Motor neuron (in vitro differentiated cells): ENCODE measurements at places on chromosomes 12 and 14. TPM values are rescaled to one million over a fixed set of nuclear protein-coding genes. Genes with fewer than 3 reads are reported as not detected.

Gene BICDL1
- 25.1 and 25.2 TPM in 2 replicates for total RNA-seq

Gene SYNDIG1L
- 0.81 TPM in 1 of 2 replicates, not detected in the other for total RNA-seq

Gene RGS6
- 0.22 and 0.85 TPM in 2 replicates for total RNA-seq

Gene CLEC4D
- total RNA-seq: 0.38 TPM in 1 of 2 replicates, not detected in the other

Gene YARS2
- 30.1 and 33.8 TPM in 2 replicates for total RNA-seq

Gene KITLG
- 12.3 and 12.4 TPM in 2 replicates for total RNA-seq

Gene PMCH
- total RNA-seq: not detected in 2 replicates
